Right lung (tissue), 10 donors: ENCODE measurements at places on chromosomes 1 and 21. TPM values are rescaled to one million over a fixed set of nuclear protein-coding genes. Genes with fewer than 3 reads are reported as not detected.

DNA sequence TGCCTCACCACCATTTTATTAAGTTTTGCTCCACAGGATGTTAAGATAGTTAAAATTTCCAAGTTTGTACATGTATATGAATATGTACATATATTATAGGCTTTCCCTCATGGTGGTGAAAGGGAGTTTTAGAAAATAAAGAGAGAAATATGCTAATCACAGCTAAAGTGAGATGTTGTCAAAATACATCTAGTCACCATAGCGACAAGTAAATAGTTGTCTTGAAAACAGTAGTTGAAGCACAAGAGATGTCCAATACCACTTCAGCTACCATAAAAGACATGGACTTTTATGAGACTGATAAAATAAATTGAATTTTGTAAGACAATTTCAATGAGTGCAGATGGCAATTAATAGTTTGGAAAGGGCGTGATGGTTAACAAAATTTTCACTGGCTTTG is 1600.0 kb downstream of the BRINP3 start:
- DNase-seq = no peak

GRCh38 chr1:18088077-18088594 is 19.5 kb upstream of the IGSF21 start:
- no peak for DNase-seq

CD53 gene
- 8.8 TPM for polyA plus RNA-seq

GRCh38 chr1:27427816-27428315 is 35.4 kb downstream of the GPR3 start:
- DNase-seq = no peak

ETV3 gene
- 21.0 TPM for polyA plus RNA-seq

- DNase-seq = no peak
Measured at GRCh38 chr1:114219172-114219868, 65.7 kb upstream of the SYT6 start.

OR2T11 gene
- polyA plus RNA-seq = not detected

DNA sequence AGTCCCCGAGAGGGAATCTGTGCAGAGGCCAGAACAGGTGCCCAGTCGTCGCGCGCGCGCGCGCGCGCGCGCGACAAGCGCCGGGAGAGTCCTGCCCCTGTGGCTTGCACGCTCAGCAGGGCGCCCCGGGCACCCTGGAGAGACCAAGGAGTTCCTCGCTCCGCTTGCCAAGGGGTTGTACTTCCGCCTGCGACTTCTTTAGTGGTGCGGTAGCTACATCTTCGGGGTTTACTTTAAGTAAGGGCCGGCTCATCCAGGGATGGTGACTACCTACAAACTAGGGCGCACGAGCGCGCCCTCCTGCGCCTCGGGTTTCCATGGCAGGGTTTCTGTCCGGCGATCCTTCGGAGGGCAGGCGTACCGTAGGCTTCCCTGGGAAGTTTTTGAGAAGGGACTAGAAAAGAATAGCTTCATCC is 1.4 kb downstream of the LHX4 start:
- DNase-seq = no peak

DMRTB1 gene
- not detected for polyA plus RNA-seq

DNA sequence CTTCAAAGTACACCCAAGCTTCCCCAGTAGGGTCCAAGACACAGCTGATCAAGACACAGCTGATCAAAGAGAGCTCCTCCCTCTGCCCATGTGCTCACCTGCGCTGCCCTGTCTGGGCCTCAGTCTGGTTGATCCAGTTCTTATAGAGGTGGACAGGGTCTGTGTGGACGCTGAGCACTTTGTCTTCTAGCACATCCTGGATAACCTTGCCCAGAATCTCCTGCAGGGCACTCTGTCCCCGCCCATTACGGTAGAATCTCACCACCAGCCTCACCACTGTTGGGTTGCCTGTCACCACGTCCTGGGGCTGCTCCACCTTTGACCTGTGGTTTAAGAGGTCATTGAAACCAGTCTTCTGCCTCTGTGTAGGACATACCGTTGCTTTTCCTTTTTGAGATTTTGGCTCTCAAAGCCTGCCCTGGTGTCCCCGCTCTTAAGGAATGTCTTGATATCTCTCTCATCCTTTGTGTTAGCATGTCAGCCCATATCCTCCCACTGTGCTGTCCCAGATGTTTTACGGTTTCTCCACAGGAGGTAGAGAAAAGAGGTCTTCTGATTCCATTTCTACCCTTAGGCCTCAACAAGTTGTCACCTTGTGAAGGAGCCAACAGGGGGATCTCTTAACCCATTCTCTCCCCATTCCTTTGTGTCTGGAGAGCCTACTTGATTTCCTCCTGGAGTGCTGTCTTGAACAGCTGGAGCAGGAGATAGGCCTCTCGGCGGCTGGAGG is 33.5 kb downstream of the IQGAP3 start:
- DNase-seq = no peak

DNA sequence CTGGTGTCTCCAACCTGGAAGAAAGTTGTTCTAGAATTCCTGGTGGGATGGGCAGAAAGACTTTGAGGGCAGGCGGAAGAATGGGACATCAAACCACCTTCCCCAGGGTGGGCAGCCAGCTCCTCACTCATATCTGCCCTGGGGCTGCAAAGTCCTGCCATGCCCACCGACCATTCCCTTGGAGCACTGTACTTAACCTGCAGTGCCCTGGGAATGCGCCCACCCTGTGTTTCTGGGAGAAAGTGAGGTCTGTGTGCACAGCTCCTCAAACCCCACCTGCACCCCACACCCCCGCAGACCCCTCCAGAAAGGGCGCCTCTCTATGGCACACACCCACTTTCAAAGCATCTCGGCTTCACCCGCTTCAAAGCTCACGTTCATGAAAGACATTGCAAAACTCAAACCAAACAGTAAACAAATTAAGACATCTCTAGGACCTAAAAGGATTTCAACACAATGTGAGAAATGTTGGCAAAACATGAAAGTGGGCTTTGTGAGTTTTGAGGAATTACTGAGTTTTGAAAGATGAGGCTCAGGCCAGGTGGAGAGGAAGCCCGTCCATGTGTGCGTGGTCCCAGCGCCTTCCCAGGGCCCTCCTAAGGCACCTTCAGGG is 25.1 kb downstream of the KRTAP10-1 start:
- no peak for DNase-seq

PRDX6 gene
- 247 TPM for polyA plus RNA-seq

DNA sequence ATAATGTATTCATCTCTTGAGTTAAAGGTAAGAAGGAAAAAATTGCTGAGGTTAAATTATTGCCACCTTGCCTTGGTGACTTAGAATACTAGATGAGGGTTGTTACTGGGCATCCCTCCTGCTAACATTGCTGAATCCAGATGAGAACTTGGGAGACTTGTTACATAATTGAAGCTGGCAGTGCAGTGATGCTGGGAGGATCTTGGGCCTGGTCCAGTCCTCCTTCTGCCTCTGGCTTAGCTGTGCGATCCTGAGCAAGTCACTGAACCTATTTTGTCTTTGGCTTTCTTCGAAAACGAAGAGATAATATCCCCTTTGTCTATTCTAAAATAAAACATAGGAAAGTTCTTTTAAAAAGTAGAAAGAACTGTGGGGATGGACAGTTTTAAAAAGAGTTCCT is 244.9 kb upstream of the NRIP1 start:
- DNase-seq = no peak

DNA sequence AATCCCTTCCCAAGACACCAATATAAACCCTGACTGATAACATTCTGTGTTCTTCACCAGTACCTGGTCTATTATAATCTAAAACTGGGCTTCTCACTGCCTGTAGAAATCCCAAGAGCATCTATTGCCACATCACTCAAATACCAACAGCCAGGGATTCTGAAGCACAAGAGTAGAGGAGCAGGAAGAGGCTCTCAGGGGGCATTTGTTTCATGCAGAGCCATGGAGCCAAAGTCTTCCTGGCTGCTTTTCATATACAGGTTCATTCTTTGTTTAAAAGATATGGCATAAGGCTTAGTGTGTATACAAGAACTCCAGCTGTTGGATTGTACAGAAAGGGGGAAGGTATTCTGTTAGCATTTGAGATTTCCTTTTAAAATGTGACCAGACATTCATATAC is 38.2 kb upstream of the USH2A start:
- no peak for DNase-seq

GRCh38 chr1:150544204-150544603 is 5.0 kb upstream of the ADAMTSL4 start:
- no peak for DNase-seq

DNA sequence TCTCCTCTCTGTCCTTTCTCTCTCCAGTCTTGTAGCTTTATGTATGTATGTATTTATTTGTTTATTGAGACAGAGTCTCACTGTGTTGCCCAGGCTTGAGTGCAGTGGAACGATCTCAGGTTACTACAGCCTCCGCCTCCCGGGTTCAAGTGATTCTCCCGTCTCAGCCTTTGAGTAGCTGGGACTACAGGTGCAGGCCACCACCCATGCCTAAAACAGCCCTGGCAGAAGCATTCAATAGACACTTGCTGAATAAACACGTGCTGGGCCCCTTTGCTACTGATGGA is 2.5 kb downstream of the KIAA2013 start:
- no peak for DNase-seq

- DNase-seq = peak; percentile 26
Measured at GRCh38 chr1:47478090-47478489, 40.2 kb downstream of the FOXD2 start.

GRCh38 chr1:150521196-150521968 is 5.8 kb downstream of the FALEC start:
- DNase-seq = no peak

- no peak for DNase-seq
Measured at GRCh38 chr21:24759348-24760075, 847.8 kb downstream of the MRPL39 start.

GRCh38 chr1:30853350-30853749 is 55.2 kb downstream of the SDC3 start:
- DNase-seq = no peak

DNA sequence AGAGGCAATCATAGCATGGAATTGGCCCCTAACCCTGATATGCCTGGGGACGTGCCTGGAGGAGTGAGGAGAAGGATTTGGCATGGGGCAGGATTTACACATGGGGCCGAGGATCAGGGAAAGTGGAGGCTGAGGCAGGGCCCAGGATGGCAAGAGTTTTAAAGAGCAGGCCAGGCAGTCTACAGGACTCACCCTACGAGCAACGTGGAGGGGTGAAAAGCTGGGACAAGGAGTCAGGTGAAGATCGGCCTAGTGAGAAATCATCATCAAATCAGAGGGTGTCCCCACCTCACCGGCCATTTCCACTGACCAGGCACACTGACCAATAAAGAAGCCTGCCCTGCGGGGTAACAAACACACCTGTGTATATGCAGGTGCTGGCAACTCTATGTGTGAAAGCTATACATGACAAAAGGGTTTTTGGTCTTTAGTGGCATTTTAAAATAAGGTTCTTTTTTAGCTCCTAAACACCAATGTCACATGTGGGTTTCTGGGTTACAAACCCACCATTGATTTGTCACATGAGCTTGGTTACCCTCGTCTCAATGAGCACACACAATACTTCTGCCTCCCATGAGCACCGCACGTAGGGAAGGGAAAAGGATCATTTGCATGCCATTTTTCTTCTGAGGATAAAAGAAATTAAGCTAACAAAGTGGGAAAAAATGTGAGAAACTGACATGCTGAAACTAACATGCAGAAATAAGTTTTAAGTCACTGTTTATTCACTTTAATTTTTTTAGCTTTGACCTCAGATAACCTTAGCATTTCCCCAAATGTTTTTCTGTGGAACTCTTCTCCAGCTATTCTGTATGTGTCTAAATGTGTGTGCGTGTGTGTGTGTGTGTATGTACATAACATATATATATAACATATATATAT is 168.1 kb upstream of the EDN2 start:
- no peak for DNase-seq

DNA sequence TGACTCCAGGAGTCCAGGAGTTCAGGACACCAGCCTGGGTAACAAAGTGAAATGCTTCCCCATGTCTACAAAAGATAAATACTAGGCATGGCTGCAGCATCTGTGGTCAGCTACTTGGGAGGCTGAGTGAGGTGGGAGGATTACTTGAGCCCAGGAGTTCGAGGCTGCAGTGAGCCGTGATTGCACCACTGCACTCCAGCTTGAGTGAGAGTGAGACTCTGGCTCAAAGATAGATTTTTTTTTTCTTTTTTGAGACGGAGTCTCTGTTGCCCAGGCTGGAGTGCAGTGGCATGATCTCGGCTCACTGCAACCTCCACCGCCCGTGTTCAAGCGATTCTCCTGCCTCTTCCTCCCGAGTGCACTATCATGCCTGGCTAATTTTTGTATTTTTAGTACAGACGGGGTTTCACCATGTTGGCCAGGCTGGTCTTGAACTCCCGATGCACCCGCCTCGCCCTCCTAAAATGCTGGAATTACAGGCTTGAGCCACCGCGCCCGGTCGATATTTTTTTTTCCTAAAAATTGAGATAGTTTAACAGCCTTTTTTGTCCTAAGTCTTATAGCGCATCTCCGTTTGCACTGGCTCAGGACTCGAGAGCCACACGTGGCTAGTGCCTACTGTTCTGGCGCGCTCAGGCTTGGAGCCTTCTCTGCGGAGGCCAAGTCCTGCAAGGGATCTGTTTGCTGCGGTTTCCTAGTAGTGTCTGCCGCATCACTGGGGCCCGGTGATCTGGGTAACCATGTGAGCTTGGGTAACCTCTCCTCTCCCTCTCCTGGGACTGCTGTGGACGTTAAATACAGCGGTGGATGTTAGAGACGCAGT is 1.0 kb upstream of the MFN2 start:
- no peak for DNase-seq

- no peak for DNase-seq
Measured at GRCh38 chr1:4696161-4696745, 41.8 kb downstream of the AJAP1 start.

DNA sequence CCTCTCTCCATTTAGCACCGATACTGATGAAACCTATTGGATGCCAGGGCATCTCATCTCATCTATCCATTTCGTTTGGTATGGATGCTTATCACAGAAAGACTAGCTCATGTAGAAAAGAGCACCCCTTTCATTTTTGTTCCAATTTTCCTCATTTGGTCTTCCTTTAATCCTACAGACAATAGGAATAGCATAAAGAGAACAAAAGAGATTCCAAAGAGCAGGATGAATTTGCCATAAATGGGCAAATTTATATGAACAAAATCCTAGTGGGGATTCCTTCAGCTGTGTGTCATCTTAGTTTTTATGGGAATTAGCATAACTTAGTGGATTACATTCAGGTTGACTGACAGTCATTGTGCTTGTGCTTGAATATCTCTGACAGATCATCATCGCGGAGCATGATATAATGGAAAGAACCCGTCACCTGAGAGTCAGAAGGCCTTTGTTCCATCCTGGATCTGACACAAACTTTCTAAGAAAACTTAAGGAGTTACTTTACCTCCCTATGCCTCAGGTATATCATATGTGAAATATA is 777.5 kb upstream of the ADGRL2 start:
- DNase-seq = no peak

ADAMTS1 gene
- 145 TPM for polyA plus RNA-seq

- DNase-seq = peak; percentile 31
Measured at GRCh38 chr1:183180634-183181056, 5.4 kb upstream of the LAMC2 start.

- no peak for DNase-seq
Measured at GRCh38 chr1:46440478-46440877, 46.4 kb downstream of the FAAH start.

DNA sequence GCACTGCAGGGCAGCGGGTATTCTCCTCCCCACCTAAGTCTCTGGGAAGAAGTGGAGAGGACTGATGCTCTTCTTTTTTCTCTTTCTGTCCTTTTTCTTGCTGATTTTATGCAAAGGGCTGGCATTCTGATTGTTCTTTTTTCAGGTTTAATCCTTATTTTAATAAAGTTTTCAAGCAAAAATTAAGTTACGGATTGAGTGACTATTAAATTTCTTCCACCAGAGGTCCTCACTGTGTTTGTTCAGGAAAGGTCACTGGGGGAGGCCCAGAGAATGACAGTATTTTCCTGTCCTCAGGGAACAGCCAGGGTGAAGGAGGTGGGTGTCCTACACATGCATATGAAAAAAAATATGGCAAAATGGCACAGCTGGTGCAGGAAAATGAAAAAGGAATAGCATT is 4.4 kb upstream of the ELF3 start:
- DNase-seq = no peak

- DNase-seq = no peak
Measured at GRCh38 chr1:156478250-156478627, 22.3 kb downstream of the MEF2D start.
